ENCODE measurements at places on chromosomes 16 and 17.

GRCh38 chr17:34974179-34974578 lies 6.1 kb upstream of the LIG3 start:
- DNase-seq, result no peak

DNA sequence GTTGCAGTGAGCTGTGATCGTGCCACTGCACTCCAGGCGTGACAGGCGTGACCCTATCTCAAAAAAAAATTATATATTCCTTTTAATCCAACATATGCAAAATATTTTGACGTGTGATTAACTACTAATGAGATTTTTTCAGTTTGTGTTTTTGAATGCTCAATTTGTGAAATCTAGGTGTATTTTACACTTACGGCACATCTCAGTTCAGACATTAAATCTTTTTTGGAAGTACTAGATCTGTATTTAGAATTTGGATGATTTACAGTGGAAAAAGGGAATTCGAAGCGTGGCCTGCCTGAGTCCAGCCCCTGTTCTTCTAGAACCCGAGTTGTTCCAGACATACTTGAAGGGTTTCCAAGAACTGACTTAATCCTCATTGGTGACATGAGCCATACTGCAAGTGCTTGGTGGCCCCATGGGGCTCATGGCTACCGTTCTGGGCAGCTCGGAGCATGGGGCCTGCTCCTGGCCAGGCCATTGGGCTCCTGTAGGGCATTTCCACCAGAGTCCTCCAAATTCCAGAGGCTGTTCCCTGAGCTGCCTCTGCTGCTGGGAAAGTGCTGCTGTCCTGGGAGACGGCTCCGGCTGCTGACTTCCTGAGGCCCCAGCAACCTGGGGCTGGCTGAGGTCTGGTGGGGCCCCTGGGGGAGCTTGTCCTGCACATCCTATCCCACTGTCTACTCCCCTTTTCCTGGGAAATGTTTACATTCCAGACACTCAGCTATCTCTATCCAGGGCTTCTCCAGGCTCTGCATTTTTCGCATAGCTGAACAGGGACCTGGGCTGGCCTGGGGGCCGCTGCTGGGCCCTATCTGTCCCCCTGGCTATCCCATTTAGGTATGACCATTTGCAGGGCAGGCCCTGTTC lies 27.2 kb downstream of the LLGL2 start:
- no peak for DNase-seq

GRCh38 chr16:20424129-20424866 lies 15.0 kb downstream of the ACSM5 start:
- DNase-seq, result no peak

GRCh38 chr17:59047616-59048015 lies 59.1 kb downstream of the TRIM37 start:
- DNase-seq, result no peak

DNA sequence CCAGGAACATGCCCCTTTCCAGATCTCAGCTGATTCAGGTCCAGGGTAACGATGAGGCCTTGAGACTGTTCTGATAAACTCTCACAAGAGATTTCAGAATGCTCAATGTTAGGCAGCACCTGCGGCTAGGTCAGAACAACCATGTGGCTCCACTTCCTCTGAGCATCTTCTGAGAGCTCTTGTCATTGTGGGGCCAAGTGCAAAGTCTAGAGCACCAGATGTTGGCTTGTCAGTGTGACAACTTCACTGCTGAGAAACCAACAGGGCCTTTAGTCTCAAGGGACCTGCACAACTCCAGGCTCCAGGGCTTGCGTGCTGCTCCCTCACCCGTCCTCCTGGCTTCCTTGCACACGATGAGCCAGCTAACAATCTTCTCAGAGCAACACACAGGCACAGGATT lies 29.0 kb downstream of the FCSK start:
- DNase-seq, result no peak

DNA sequence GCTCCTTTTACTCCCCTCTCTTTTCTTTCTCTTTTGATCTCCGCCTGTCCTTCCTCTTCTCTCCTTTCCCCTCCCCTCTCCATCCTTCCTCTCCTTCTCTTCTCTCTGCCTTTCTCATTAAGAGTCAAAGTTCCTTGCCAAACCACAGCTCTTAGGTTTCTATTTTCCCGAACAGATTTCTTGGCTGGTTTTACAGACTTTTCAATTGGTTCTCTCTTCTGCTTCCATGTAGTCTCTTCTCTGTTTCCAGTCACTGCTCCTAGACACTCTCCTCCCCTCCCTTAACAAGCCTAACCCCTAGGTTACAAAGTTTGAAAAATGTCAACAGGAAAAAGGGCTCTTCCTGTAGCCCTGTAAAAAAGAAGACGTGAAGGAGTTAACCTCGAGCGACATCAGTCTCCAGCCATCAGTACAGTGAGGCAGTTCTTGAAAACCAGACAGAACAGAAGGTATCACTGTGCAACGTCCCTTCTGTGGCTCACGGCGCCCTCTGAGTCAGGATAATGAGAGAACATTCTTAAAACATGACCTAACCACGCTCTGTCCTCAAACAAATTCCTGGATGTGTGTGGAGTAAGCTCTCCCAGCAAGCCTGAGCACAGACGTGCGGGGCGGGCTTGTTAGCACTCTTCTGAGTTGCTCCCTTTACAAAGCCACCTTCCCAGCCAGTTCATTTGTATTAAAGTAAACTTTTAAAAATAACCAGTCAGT lies 11.6 kb upstream of the MARCHF10 start:
- DNase-seq, result no peak

DNA sequence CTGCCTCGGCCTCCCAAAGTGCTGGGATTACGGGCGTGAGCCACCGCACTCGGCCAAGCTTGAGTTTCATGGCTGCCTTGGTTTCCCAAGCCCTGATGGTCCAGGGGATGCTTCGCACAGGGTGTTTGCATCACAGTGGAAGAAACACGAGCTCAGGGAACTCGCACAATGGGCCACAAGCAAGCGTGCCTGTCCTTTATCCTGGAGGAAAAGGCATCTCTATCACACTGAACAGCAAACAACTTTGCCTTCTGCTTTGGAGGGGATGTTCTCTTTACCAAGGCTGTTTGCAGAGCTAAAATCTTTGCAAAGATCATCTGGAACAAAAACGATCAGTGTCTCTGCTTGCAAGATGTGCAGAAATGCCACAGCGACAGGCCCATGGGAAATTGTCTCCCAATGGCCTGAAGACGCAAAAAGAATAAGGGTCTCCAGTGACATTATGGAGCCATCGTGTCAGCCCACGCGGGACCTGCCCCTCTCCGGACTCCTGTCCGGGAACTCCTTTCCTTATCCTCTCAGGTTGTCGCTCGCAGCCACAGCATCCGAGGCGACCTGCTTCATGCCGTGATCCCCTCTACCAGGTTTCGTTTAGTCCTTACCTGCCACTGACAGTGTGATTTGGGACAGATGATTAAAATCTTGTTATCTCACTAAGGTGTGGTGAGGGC lies 44.1 kb upstream of the CBFA2T3 start:
- no peak for DNase-seq

- DNase-seq, result no peak
These were observed 1.3 kb downstream of the ENGASE start for GRCh38 chr17:79075861-79076406.

GRCh38 chr16:85029408-85029784 lies 1.8 kb downstream of the KIAA0513 start:
- DNase-seq, result no peak

- no peak for DNase-seq
These were observed 34.2 kb downstream of the BAIAP2 start for GRCh38 chr17:81069135-81069645.

DNA sequence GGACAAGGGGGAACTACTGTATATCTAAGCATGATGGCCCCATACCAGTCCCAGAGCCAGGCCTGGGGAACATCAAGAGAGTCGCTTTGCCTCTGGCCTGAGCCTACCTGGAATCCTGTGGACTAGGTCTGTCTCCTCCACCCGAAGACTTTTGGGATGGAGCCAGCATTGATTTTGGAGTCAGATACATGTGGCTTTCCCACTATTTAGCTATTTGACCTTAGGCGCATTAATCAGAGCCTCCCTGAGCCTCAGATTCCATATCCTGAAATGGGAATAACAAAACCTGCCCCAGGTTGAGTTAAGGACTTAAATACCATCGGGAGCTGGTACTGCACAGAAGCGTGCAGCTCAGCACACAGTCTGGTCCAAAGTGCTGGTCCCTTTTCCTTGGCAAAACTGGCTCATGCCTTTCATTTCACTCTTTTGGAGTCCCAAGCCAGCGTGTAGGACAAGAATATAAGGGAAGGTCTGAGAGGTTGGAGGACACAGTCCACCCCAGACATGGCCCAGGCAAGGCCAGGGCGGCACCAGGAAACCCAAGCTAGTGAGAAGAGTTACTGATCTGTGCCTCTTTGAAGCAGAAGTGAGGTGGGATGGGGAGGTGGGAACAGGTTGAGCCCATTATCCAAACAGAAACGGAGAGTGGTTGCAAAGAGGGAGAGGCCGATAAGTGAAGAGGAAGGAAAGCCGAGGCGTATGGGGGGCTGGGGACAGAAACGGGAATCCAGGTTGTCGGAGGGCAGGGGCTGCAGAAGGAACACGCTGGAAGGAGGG lies 986 bp downstream of the FA2H start:
- no peak for DNase-seq

DNA sequence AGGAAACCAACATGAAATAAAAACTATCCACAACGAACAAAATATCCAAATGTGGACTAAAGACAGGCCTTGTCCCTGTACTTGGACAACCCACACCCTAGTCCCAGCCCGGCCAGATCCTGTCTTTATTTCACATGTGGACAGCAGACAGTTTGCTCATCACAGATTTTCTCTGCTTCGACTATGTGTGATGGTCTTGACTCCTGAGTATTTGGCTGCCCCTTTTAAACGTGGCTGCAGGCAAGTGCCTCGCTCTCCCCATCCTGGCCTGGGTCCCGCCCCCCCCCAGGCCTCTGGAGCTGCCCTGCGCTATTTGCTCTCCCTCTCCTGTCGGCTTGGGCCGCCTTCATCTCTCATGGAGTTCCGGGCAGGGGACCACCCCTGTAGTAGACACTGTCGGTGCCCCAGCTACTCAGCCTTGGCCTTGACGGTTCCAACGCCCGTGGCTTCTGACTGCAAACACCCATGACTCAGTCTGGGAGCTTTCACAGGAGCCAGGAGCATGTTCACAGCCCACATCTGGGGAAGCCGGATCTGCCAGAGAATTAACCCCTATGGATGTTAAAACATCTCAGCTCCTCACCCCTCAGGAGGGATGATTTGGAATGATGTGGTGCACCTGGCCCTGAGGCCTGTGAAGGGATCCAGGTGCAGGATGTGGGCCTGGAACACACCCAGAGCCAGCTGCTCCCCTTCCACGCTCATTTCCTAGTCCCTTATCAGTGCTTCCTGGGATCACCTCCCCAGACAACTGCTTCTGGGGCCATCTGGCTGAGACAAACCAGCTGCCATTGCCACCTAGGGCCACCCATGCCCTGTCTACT lies 229.7 kb upstream of the RPL38 start:
- no peak for DNase-seq

GRCh38 chr16:19232988-19233387 lies 52.5 kb upstream of the CLEC19A start:
- no peak for DNase-seq

- no peak for DNase-seq
These were observed 60.0 kb downstream of the RGS9 start for GRCh38 chr17:65197201-65197600.

DNA sequence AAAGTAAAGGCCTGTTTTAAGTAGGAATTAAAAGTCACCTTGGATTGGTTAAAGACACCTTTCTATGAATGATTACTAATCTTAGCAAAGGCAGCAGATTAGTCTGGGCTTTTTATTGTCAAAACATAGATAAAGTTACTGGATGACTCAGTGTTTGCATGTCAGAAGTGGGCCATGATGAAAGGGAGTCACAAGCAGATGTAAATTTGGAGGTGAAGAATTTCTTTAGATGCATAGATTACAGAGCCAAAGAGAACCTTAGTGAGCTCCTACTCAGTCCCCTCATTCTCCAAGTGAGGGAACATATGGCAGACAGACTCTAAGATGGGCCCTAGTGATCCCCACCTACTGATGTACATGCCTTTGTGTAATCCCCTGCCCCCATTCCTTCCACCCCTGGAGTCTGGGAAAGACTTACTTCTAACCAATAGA lies 124.5 kb downstream of the HS3ST3A1 start:
- DNase-seq, result no peak

DNA sequence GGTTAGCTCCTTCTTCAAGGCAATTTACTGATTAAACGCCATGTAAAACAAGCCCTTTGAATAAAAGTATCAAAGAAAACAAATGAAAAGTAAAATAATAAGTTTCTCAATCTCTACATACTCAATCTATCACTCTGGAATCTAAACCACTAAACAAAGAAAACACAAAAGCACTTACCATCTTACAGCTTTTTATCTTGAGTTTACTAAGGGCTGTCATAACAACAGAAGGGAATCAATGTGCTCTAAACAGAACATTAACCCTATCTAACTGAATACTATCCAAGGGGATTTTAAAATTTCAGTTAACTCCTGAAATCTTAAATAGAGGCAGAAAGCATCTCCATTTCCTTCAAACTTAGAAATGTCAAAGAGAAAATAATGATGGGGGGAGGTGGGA lies 3.4 kb downstream of the SKA2 start:
- DNase-seq, result no peak

DNA sequence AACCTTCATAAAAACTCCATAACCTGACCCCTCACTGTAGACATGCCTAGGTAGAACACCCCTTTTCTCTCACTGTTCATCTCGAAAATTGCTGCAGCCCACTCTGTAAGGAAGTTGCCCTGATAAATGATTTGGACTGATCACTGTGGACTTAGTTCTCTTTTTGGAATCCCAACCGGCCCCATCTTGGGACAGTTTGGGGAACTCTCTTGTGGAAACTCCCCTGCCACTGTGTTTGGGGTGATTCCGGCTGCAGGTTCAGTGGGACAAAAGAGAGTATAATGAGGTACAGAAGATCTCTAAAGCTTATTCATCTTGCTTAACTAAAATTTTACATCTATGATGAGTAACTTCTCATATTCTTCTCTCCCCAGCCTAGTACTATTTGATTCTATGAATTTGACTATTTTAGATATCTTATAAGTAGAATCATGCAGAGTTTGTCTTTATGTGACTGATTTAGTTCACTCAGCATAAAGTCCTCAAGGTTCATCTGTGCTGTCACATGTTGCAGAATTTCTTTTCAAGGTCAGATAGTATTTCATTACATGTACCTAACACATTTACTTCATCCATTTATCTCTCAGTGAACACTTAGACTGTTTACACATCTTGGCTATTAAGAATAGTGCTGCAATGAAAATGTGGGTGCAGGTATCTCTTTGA lies 84.9 kb downstream of the ABCA8 start:
- no peak for DNase-seq

GRCh38 chr17:57944908-57945307 lies 10.3 kb downstream of the CUEDC1 start:
- no peak for DNase-seq
